ENCODE measurements at places on chromosomes 6 and 20. TPM values are rescaled to one million over a fixed set of nuclear protein-coding genes. Genes with fewer than 3 reads are reported as not detected.

DNA sequence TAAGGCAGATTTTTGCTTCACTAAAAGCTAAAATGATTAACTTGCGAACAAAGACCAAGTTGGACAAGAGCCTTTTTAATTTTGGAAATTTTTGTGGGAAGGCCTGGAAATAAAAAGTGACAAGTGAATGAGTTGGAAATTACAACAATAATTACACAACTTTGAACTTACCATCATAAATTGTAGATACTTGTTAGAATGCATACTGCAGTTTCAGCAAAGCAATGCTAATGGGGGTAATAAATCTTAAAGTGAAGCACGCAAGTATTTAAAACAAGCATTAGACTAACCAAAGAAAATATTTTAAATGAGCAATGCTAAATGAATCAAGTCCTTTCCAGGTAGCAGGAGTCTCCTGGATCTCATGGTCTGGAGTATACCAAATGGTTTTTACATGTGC is 83.2 kb upstream of the EYA4 start:
- H3K4me3 ChIP-seq: no peak overlapping the region
- no peak for DNase-seq
- no peak overlapping the region for H3K27ac ChIP-seq
- no peaks in the 10 kb centered on the region for H3K36me3 ChIP-seq
- no peaks in the 10 kb centered on the region for H3K27me3 ChIP-seq

DNA sequence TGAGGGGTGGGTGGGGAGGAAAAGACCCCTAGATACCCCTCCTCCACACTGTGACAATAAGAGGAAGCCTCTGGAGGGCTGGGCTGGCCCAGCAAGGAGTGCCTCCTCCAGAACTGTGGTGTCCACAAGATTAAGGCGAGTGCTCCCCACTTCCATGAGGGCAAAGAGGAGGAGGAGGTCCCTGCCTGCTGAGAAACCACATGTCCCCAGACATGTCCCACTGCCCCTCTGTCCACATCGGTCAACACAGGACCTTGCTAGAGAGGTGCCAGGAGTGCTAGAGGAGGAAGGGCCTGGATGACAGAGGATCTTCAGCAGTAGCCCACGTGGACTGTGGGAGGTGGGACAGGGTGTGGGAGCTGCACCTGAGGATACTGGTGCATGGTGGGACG is 3.1 kb downstream of the RAET1G start:
- H3K27ac ChIP-seq: no peak overlapping the region
- H3K4me3 ChIP-seq: no peak overlapping the region
- no peaks in the 10 kb centered on the region for H3K36me3 ChIP-seq
- peaks cover 12% of the 10 kb centered on the region for H3K27me3 ChIP-seq
- DNase-seq: no peak

GRCh38 chr20:58755766-58756449 is 63.3 kb downstream of the NPEPL1 start:
- no peaks in the 10 kb centered on the region for H3K36me3 ChIP-seq
- no peak overlapping the region for H3K27ac ChIP-seq
- no peak overlapping the region for H3K4me3 ChIP-seq
- DNase-seq: no peak
- no peaks in the 10 kb centered on the region for H3K27me3 ChIP-seq

TAGAP gene
- total RNA-seq: 0.42 TPM

GRCh38 chr6:168131464-168132415 is 52.7 kb upstream of the FRMD1 start:
- H3K27ac ChIP-seq: no peak overlapping the region
- H3K36me3 ChIP-seq: no peaks in the 10 kb centered on the region
- peaks cover 6% of the 10 kb centered on the region for H3K4me1 ChIP-seq
- no peak overlapping the region for H3K4me3 ChIP-seq
- no peaks in the 10 kb centered on the region for H3K27me3 ChIP-seq

RAD21L1 gene
- not detected for total RNA-seq

DNA sequence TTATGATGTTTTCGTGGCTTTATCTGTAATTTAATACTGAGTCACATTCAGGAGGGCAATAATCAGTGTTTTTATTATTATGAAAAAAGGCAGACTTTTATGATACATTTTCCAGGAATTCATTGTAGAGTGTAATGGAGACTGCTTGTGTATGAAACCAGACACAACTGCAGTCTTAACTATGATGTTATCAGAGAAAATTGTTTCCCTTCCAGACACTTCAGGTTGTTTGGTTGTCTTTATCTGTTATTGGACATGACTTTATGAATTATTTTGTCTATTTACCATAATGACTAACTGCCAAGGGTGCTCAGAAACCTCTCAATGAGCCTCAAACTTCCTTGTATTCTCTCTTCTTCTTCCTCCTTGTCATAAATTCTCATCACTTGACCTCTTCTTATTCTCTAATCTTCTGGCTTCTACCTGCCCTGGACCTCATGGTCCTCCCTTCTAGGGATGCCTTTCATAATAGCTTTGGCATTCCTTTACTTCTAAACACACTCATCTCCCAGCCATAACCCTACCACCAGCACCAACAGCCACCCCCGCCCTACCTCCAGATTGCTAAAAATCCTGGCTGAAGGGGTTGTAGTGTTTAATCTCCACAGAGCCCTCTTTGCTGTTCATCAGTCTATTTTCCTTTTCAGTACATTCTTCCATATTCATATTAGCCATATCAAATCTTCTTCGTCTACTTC is 492.5 kb downstream of the CDKAL1 start:
- no peaks in the 10 kb centered on the region for H3K27me3 ChIP-seq
- DNase-seq: no peak
- no peaks in the 10 kb centered on the region for H3K4me1 ChIP-seq
- no peak overlapping the region for H3K27ac ChIP-seq
- H3K36me3 ChIP-seq: no peaks in the 10 kb centered on the region

HCRTR2 gene
- total RNA-seq: not detected

DNA sequence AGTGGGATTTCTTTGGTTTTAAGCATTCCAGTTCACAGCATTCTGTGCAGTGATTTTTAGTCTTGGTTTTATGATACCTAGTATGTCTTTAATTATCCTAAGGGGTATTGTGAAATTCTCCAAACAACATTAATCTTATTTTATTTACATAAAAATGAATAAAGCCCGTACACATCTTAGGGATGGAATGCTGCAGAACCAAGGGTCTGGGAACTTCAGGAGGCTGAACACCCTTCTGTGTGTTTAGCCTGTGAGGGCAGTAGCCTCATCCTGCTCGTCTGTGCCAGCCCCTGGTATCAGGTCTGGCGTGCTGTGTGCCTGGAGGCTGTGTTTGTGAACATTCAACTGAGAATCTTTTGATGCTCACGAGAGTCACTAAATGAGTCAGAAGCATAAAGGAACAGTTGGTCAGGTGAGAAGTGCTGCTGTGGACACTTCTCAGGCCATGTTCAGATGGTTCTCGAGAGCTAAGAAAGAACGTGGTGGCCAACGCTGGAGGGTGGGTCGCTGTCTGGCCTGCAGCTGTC is 25.2 kb upstream of the C20orf204 start:
- no peak overlapping the region for H3K4me3 ChIP-seq
- H3K4me1 ChIP-seq: no peaks in the 10 kb centered on the region
- H3K27me3 ChIP-seq: no peaks in the 10 kb centered on the region

GRCh38 chr6:1110164-1110563 is 201.7 kb upstream of the FOXQ1 start:
- no peak for DNase-seq
- no peaks in the 10 kb centered on the region for H3K27me3 ChIP-seq
- H3K36me3 ChIP-seq: no peaks in the 10 kb centered on the region
- no peak overlapping the region for H3K4me3 ChIP-seq

DNA sequence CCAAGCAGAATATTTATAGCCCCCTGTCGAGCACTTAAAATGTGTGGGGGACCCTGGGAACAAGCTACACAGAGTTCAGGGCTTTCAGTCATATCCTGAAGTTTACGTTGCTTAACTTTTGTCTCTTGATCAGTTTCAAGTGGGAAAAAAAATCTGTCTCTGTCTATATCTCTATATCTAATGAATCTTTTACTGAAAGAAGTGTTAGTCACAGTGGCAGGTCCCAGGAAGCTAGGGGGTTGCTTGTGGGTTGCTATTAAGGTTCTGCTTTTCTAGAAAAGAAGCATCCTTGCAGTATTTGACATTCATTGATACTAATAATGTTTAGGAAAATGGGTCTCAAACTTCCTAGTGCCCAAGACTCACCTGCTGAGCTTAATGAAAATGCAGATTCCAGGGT is 76.7 kb upstream of the CLDN20 start:
- H3K4me3 ChIP-seq: no peak overlapping the region
- no peaks in the 10 kb centered on the region for H3K4me1 ChIP-seq
- no peak overlapping the region for H3K27ac ChIP-seq
- no peaks in the 10 kb centered on the region for H3K27me3 ChIP-seq
- DNase-seq: no peak

DNA sequence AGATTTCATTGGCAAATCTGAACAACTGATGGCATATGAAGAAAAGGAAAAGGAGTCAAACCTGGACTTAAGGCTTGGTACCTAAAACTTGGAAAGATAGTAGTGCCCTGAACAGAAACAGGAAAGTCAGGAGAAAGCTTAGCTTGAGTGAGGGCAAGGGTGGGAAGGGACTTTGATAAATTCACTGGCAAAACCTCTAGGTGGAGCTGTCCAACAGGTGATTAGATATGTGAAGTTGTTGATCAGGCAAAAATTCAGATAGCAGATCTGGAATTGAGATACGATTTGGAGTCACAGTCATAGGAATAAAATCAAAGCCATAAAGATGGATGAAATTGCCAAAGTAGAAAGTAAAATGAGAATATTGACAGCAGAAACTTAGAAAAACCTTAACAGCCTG is 16.1 kb upstream of the ZNF292 start:
- no peak overlapping the region for H3K27ac ChIP-seq
- no peak for DNase-seq
- no peak overlapping the region for H3K4me3 ChIP-seq
- H3K4me1 ChIP-seq: no peaks in the 10 kb centered on the region

FERMT1 gene
- 1.0 TPM for total RNA-seq

IL17A gene
- not detected for total RNA-seq

GRCh38 chr20:4043796-4044195 is 28.4 kb upstream of the RNF24 start:
- no peaks in the 10 kb centered on the region for H3K27me3 ChIP-seq
- no peak overlapping the region for H3K27ac ChIP-seq
- H3K4me1 ChIP-seq: no peaks in the 10 kb centered on the region
- no peak for DNase-seq

COL9A1 gene
- total RNA-seq: not detected

GRCh38 chr20:51484831-51485230 is 57.7 kb downstream of the NFATC2 start:
- no peak overlapping the region for H3K4me3 ChIP-seq
- no peak for DNase-seq
- no peaks in the 10 kb centered on the region for H3K36me3 ChIP-seq
- H3K4me1 ChIP-seq: no peaks in the 10 kb centered on the region

SRMS gene
- total RNA-seq: not detected

DNA sequence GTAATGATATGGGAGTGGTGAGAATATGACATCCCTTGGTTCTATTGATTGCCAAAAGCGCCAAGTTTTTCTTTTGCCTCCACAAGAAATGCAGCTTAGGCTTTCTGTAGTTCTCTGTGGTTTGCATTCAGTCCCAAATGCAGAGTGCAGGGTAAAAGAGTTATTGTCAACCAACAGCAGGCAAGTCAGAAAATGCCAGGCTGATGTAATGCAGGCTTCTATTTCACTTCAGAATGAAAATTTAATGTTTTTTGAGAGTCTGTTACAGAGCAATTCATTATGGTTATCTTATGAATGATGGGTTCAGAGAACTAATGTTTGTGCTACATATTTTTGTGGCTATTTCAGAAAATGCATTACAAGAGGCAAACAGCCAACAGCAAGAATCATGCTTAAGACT is 293.5 kb downstream of the CENPW start:
- H3K36me3 ChIP-seq: no peaks in the 10 kb centered on the region
- no peaks in the 10 kb centered on the region for H3K27me3 ChIP-seq
- no peak for DNase-seq
- H3K27ac ChIP-seq: no peak overlapping the region
- no peak overlapping the region for H3K4me3 ChIP-seq

BPIFB4 gene
- total RNA-seq: not detected

SLC22A2 gene
- 0.50 TPM for total RNA-seq

GRCh38 chr6:115191989-115192388 is 849.2 kb upstream of the HS3ST5 start:
- H3K4me3 ChIP-seq: no peak overlapping the region
- no peaks in the 10 kb centered on the region for H3K36me3 ChIP-seq
- no peaks in the 10 kb centered on the region for H3K27me3 ChIP-seq
- no peak overlapping the region for H3K27ac ChIP-seq
- H3K4me1 ChIP-seq: no peaks in the 10 kb centered on the region

GRCh38 chr20:22339091-22339881 is 245.1 kb downstream of the FOXA2 start:
- H3K4me3 ChIP-seq: no peak overlapping the region
- H3K4me1 ChIP-seq: no peaks in the 10 kb centered on the region

DNA sequence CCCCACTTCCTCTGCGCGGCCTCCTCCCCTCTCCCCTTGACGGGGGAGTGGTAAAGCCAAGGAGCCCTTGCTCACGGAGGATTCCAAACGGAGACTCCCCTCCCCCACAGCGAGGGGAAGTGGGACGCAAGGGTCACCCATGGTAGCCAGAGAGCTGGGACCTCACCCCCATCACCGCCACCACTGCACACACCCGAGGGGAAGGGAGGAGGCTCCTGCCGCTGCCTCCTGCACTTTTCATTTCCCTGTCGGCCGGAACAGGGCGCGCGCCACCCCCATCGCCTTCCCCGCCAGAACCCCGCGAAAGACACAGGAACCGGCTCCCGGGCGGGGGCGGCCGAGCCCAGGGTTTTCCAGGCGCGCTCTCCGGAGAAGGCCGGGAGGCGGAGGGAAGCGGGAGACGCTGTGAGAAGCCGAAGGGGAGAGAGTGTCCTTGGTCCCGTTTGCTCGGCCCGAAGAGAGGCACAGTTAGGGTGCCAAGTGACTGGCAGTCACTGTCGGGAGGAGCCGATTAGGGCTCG is 789 bp downstream of the CCND3 start:
- H3K36me3 ChIP-seq: no peaks in the 10 kb centered on the region
- H3K4me1 ChIP-seq: peaks cover 27% of the 10 kb centered on the region
- H3K27me3 ChIP-seq: no peaks in the 10 kb centered on the region
- peak overlapping the region; percentile 97 for H3K4me3 ChIP-seq

DNA sequence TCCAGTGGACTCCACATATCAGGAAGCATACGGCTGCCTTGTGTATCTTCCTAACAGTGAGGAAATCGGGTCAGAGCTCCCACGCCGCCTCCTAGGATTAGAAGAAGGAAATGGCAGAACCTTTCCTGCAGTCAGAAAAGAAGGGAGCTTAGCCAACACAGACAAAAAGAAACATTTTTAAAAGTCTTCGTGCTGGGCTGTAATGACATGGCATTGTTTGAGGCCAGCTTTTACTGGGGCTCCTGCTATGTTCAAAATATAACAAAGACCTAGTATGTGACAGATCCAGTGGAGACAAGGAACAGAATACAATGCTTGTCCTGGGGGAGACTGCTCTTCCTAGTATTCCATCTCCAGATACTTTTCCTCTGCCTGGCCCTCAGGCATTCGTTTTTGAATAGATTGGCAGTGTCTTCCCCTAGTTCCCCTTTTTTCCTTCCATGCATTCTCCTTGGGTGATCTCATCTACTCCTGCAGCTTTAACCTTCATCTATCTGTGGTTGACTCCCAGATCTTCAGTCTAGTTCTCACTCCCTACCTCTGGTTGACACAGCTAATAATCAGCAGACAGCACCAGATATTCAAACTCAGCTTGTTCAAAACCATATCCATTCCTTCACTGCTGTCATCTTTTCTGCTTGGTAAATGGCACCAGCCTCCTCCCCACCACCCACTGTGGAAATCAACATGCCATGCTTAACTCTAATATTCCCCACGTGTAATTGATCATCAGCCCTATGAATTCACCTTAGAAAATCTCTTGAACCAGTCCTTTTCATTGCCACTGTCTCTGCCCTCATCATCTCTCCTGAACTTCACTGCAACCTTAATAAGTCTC is 94.5 kb upstream of the VSTM2L start:
- H3K4me1 ChIP-seq: no peaks in the 10 kb centered on the region
- H3K4me3 ChIP-seq: no peak overlapping the region
- no peaks in the 10 kb centered on the region for H3K36me3 ChIP-seq
- H3K27ac ChIP-seq: no peak overlapping the region

Measured in psoas muscle (tissue), 8 donors.